ENCODE measurements at places on chromosomes 3 and 15.
A peak's percentile ranks its signal among the peaks of the same experiment; 100 is the strongest.

- no peak for DNase-seq
Observed at GRCh38 chr3:186329589-186329988, 32.4 kb downstream of the DGKG start.

GRCh38 chr15:90873998-90874605 lies 5.7 kb downstream of the FURIN start:
- no peak for DNase-seq

- DNase-seq: no peak
Observed at GRCh38 chr15:48374472-48374871, 43.2 kb downstream of the DUT start.

GRCh38 chr3:195757438-195757770 lies 36.6 kb downstream of the MUC20 start:
- DNase-seq: no peak

- no peak for DNase-seq
Observed at GRCh38 chr15:100762913-100763834, 116.5 kb upstream of the ALDH1A3 start.

DNA sequence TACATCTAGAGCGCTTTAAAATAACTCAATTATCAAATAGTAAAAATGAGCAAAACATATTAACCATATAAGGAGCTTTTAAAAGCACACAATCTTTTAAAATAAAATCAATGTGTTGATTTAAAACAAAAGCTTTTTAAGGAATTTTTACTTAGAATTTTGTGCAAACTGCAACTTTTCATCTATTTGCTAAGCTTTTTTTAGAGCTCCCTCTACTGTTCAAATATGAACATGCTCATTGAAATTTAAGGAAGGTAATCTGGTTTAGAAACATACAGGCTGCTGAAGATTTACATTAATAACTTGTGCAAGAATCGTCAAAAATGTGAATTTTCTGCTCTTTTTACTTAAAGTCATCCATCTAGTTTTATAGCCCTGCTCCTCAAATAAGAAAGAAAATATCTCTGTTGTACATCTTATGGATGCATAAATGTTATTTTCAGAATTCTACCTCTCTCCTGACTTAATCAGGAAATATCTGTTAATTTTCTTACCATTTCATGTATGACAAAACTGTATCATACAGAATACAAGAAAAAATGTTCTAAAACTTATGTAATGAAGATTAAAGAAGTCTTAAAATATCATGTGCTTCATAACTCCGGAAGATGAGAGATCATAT lies 469.4 kb upstream of the ROBO2 start:
- DNase-seq: no peak

GRCh38 chr3:83926291-83926690 lies 1032.5 kb upstream of the CADM2 start:
- DNase-seq: no peak

- DNase-seq: no peak
Observed at GRCh38 chr3:114320246-114320645, 26.4 kb downstream of the TIGIT start.

DNA sequence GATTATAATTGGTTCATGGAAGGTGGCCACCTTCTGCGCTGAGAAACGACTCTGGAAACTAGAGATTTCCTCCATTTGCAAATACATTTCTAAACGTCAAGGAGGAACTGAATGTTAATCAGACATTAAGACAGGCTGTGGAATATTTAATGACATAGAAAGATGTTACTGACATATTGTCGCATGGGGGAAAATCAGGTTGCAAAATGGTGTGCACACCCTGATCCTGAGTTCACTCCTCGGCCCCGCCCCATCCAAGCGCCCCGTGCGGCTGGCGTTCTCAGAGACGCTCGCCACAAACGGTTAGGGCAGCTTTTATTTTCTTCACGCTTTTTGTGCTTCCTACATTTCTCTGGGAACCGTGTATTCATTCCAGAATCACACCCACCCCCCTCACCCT lies 10.7 kb downstream of the H1-8 start:
- peak; percentile 30 for DNase-seq

DNA sequence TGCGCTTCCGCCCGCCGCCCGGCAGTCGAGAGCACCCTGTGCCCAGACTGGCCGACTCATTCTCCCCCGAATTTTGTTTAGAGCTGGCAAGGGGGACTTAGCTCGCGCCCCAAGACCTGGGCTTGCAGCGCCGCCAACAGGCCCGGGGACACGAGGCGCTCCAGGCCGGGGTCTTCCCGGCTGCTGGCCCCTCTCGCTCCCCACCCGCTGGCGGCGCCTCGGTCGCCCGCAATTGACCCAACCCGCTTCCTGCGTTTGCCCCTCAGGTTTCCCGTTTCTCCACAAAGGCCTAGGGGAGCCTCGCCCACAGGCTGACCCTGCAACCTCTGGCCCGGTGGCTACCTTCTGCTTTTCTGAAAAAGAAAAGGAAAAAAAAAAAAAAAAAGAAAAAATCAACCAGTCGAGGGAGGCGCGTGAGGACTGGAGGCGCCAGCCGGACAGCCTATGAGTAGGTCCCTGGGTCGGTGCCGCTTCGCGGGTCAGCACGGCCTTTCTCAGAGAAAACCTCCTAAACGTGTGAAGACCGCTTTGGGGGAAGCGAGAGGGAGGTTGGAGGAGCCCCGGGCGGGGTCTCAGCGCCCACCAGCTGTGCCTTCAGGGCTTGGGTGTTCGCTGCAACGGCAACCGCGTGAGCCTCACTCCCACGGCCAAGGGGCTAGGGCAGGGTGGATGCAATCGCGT lies 7.2 kb downstream of the FOXL2 start:
- no peak for DNase-seq

- DNase-seq: no peak
Observed at GRCh38 chr3:113143353-113143752, 68.0 kb upstream of the BOC start.

DNA sequence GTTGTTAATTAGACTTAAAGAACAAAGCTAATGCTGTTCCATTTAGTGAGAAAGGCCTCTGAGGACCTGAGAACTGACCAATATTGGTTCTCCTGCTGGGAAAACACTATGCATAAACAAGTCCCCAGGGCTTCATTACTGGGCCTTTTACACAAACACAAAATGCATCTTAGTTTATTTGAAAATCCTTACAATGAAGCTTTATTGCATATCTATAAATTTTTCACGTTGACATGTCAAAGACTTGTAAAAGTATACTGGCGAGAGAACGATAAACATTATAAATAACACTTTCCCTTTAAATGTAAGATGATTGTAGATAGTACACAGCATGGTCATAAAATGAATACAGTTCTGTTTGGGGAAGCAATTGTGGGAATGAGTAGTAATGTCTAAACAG lies 151.7 kb downstream of the ROBO2 start:
- DNase-seq: no peak

GRCh38 chr3:101270149-101270548 lies 50.2 kb downstream of the IMPG2 start:
- DNase-seq: no peak

GRCh38 chr15:89130201-89130600 lies 41.9 kb downstream of the ABHD2 start:
- peak; percentile 12 for DNase-seq

DNA sequence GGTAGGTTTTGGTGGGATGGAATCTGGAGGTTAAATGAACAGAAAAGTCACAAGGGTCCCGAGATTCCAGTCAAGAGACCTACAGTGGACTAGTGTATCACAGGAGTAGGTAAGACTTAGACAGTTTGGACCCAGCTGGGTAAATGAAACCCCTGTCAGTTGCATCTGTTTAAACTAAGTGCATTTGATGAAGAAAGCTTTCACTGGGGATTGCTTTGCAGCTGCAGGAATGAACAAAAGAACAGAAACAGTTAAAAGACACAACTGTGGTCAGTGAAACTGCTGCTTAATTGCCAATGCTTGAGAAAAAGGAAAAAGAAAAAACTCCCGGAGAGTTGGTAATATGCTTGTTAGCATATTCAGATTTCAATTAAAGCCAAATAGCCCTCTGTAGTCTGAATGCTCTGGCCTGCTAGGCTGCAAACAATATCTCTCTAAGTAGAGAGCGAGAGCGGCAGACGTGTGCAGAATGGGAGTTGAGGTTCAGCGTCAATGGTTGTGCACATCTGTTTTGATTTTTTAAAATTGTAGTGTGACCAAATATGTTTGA lies 37.1 kb downstream of the OXNAD1 start:
- no peak for DNase-seq

- DNase-seq: no peak
Observed at GRCh38 chr3:133868186-133868585, 27.5 kb downstream of the RAB6B start.

DNA sequence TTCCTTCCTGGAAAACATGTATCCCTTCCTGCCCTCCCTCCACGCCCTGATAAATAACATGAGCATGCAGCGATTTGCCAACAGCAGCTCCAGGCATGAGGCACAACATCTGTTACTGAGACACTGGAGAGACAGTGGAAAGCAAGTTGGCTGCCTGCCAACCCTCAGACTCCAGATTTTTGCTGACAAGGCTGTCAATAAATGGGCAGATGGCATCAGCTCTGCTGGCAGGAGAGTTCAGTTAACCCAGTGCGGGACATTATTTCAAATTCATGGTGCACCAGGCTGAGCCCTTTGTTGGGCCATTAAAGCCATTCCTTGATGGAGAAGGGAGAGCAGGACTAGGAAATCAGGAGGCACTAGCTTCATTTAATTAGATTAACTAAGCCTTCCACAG lies 293.3 kb downstream of the MEX3B start:
- DNase-seq: no peak

DNA sequence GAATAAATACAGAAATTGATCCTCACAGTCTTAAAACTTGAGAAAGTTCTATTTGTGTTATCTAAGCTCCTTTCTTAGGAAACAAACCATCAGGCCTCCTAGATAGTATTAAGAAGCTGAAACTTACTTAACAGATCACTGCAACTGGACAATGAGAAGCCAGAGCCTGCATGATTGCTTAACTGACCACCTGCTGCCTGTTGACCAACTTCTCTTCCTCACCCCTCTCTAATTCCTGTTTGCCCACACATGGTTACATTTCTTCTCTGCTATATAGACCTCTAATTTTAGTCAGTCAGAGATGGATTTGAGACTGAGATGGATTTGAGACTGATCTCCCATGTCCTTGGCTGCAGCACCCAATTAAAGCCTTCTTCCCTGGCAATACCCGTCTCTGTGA lies 13.5 kb downstream of the CCPG1 start:
- DNase-seq: no peak

GRCh38 chr3:32217339-32217738 lies 21.1 kb upstream of the CMTM8 start:
- no peak for DNase-seq

DNA sequence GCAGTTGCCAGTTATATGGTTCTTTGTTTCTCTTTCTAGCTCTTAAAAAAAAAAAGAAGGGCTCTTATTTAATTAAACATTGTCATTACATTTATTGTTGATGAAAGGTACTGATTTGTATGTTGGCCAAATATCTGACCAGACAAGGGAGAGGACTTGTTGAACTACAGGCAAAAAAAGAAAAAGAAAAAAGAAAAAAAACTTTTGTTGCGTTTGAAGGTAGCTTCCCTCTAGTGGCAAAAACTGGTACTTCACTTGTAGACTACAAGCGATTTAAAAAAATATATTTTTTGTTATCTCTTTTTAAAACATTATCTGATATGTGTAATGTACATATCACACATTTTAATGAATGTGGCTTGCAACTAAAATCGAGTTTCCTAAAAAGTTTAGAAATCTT lies 280.6 kb downstream of the ROBO2 start:
- DNase-seq: no peak

GRCh38 chr15:43492266-43492665 lies 690 bp downstream of the TP53BP1 start:
- DNase-seq: no peak

DNA sequence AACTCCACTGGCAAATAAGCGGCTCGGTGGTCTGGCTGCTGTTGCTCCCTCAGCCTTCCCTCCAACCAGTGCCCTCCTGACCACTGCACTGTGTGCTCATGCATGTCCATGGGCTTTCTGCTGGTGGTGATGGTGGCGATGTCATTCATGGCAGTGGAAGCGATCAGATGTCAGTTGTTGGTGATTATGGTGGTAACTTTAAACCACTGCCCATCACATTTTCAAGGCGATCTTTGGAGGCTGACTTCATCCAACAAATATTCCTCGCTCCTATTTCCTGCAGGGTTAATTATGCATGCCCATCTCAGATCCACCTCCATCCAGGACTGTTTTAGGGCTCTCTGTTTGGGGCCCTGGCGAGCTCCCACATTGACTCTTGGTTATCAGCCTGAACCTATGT lies 13.4 kb upstream of the HCN4 start:
- DNase-seq: no peak

GRCh38 chr3:40637906-40638305 lies 113.1 kb downstream of the ZNF621 start:
- no peak for DNase-seq

DNA sequence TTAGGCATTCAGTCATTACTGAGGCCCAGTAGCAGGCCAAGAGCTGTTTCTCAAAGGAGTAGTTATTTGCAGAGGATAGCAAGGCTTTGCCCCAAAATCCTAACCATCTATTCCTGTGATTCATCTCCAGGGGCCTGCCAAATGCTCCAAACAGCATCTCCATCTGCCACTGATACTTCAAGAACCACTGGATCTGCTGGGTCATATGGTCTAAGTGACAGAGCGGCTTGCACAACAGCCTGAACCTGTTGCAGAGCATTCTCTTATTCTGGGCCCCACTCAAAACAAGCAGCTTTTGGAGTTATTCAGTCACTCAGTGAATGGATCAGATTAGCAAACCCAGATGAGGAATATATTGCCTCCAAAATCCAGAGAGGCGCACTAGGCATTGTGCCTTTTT lies 68.8 kb upstream of the ALDH1A3 start:
- DNase-seq: no peak

DNA sequence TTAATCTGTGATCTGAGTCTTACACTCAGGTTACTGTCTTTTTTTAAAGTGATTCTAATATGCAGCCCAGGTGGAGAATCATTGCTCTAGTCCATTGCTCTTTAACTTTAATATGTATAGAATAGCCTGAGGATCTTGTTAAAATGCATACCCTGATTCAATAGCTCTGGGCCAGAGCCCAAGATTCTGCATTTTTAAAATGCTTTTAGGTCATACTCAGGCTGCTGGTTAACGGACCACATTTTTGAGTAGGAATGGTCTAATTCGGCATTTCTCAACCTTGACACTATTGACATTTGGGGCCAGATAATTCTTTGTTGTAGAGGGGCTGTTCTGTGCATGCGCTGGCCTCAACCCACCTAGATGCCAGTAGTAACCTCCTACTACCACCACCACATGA lies 20.9 kb upstream of the FSTL1 start:
- no peak for DNase-seq

DNA sequence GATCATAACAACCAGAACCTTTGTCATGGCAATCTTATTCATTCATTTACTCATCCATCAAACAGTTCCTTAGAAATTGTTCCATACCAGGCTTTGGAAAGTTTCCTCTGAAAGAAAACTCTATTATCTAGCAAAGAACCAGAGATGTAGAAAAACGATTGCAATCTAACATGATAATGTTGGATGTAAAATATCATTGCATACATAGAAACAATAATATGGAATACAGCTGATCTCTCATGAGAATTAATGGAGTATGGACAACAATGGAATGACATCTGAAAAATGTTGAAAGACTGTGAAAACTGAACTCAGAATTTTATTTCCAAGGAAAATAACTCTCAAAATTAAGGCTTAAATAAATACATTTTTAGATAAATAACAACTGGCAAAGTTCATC lies 665.4 kb downstream of the NLGN1 start:
- DNase-seq: no peak

Data from T-helper 2 cell (primary cell).